ENCODE measurements at places on chromosomes 2 and 18.

GRCh38 chr2:1306014-1306686, 107.1 kb upstream of the TPO start:
- no peak for DNase-seq

GRCh38 chr2:142745691-142746090, 131.8 kb upstream of the KYNU start:
- no peak for DNase-seq

GRCh38 chr2:225064362-225064761, 22.1 kb upstream of the DOCK10 start:
- DNase-seq, result no peak

- no peak for DNase-seq
Observed at GRCh38 chr2:20933714-20934113, 110.2 kb downstream of the APOB start.

GRCh38 chr18:6010284-6010683, 115.0 kb upstream of the TMEM200C start:
- no peak for DNase-seq

GRCh38 chr2:20343128-20343527, 7.5 kb downstream of the PUM2 start:
- DNase-seq, result no peak

DNA sequence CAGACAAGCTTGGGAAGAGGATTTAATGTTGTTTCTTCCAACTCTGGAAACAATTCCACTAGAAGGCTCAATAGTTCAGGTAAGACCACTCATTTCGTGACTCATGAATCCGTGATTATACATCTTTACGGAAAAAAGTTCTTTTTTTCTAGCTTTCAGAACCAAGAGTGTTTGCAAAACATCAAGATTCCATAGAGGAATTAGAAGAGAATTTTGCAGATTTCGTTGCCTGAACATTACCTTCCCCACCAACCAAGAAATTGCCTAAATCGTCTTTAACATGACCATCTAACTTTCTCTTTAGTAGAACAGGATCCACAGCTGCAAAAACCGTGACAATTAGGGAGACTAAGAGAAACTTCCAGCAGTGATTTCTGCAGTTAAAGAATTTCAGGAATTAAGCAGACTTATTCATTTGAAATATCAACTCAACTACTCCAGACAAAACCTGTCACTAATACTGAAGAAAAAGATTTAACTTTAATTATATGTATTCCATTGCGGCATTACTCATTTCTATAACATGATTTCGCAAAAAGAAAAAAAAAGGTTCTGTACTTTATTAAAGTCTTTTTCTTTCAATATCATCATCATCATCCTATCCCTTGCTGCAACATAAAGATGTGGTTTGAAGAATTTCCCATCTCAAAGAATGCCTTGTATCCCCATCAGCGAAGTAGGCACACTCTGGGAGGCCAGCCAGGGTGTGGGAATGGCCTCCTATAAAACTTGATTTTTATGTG, 1.9 kb upstream of the NAB1 start:
- no peak for DNase-seq

DNA sequence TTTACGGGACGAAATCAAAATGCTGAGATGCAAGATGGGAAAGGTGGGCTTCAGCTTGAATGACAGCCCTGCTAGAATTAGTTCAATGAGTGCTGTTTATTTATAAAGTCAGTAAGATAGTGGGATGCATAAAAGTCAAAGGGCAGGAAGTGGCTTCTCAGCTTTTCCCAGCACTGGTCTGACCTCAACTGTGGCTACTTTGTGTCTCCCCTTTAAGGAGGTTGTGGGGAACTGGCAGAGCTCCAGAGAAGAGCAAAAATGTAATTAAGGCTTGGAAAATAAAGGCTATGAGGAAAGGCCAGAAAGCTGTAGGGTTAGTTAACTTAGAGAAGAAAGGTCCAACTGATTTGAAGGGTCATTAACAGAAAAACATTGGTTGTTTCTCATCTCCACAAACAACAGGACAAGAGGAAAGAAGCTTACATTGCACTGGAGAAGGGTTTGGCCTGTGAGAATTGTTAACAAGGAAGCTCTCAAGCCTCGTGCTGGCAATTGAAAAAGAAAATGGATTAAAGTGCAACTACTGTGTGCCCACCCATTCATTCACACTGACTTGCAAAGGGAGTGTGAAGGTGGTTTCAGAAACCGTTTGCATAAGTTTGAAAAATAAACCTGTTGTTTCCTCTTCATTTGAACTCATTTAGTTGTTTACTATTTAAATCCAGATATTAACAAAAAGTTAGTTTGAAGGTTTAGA, 68.8 kb upstream of the CD28 start:
- DNase-seq, result no peak

GRCh38 chr2:43164686-43165085, 61.7 kb downstream of the ZFP36L2 start:
- no peak for DNase-seq

GRCh38 chr2:177059293-177059692, 153.3 kb upstream of the HNRNPA3 start:
- DNase-seq, result no peak

- no peak for DNase-seq
Observed at GRCh38 chr2:178279142-178279541, 84.8 kb downstream of the OSBPL6 start.

DNA sequence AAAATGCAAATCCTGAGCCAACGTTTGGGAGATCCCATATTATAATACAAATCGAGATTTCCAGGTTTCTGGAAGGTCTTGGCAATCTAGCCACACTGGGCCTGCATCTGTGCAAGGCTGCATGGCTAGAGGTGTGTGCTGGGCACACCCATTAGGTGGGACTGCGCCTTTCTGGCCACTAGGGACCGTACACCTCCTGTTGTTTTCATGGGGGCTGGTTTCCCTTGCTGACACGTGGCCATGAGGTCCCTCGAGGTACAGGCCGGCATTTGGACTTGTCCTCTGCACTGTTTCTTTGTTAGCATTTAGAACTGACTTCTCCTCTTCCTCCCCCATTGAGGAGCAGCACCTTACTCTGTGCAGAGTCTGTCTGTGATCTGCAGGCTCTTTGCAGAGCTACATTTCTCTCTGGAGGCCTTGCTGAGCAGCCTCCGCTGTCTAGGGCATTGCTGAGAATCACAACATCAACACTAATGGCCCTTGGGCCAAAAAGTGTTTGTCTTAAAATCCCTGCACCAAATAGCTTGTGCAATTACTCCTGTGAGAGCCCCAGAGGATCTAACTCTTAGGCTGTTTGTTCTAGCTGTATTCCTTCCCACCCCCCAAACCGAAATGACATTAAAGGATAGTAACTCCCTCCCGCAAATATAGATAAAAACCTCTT, 131.2 kb downstream of the NEDD4L start:
- no peak for DNase-seq

GRCh38 chr2:212538305-212539071, at the start of gene ERBB4:
Gene ERBB4, minus strand, starts transcription at chr2:212538802. Its CDS starts 272 bp downstream, at chr2:212538530.
- DNase-seq, result peak; percentile 48

- no peak for DNase-seq
Observed at GRCh38 chr18:45877403-45877802, 51.9 kb downstream of the SIGLEC15 start.

DNA sequence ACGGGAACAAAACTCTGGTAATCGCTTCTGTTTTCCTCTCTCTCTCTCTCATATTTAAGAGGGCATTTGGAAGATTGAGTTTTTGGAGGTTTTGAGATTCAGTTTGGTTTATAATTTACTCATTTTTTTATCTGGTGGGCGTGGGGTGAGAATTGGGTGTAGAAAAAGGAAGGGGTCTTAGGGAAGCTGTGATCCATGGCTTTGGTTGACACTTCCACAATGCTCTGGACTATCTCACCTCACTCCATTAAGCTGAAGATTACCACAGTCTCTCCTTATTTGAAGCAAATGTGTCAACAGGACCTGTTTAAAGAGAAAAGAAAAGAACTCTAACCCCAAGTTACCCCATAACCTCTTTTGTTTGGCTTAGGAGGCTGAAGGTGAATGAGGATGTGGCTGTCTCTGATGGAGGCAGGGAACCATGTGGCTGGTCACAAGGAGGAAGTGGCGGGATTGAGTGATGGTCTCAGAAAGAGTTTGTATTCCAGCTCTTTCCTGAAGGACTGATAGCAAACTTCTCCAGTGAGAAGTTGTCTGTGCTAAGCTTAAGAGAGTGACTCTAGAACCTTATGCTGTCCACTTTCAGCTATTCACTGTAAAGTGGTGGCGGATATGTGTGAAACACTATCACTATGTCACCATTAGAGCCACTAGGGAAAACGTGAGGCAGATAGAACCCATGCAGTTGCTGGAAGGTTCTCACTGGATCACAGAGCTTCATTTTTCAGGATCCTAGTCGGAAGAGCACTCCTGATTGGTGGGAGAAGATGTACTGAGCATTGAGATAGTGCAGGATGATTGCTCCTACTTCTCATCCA, 934 bp downstream of the ZNF804A start:
- no peak for DNase-seq

- no peak for DNase-seq
Observed at GRCh38 chr2:102000813-102001766, 9.3 kb downstream of the IL1R2 start.

- DNase-seq, result no peak
Observed at GRCh38 chr2:2134037-2134436, 197.0 kb downstream of the MYT1L start.

GRCh38 chr2:127911737-127912136, 26.0 kb upstream of the AMMECR1L start:
- no peak for DNase-seq

GRCh38 chr2:162037886-162038285, 36.1 kb downstream of the DPP4 start:
- DNase-seq, result no peak
